ENCODE measurements at places on chromosomes 7 and 10. TPM values are rescaled to one million over a fixed set of nuclear protein-coding genes. Genes with fewer than 3 reads are reported as not detected.

Gene KIF11
- total RNA-seq = 3.1 TPM

Gene FBXO24
- not detected for total RNA-seq

Gene UNC5B
- 0.35 TPM for total RNA-seq

Gene SEMA3C
- total RNA-seq = 349 TPM

Gene FGL2
- 1.0 TPM for total RNA-seq

Gene CCDC7
- 3.5 TPM for total RNA-seq

Gene MACC1
- total RNA-seq = 198 TPM

Gene PLEKHA8
- 24.7 TPM for total RNA-seq

Gene DRGX
- not detected for total RNA-seq

Gene NKX2-3
- total RNA-seq = not detected

Gene NACAD
- total RNA-seq = 7.4 TPM

Gene NEUROG3
- not detected for total RNA-seq

Gene CADPS2
- total RNA-seq = 8.7 TPM

Data from renal cortical epithelial cell (primary cell).